ENCODE measurements at places on chromosomes 12 and 14. TPM values are rescaled to one million over a fixed set of nuclear protein-coding genes. Genes with fewer than 3 reads are reported as not detected.

DNA sequence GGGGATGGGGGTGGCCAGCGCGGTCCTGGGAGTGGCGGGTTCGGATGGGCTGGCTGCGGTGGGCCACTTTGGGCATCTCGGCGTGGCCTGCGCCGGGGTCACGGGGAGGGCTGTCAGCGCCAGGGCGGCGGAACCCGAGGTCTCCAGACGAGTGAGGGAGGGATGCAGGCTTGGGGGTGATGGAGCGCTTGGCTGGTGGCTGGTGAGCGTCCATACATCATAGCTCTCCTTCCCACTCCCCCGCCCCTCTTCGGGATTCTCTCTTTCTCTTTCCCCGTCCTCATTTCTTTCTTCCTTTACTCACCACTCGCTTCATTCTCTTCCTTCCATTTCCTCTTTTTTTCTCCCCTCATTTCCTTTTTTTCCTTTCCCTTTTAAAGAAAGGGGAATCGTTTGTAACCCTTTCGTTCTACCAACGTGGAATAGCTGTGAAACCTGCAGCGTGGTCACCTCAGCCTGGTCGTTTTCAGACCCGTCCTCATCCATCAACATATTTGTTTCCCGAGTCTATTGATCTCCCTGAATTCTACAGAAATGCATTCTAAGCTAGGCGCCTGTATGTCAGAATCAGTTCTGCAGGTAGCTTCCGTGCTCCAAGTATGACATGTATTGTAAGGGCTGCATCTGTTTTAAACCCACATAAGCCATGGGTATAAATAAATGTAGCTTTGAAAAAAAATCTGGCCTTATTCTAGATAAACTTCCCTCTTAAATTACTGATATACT, 260.3 kb upstream of the E2F7 start:
- no peaks in the 10 kb centered on the region for H3K4me1 ChIP-seq
- H3K27ac ChIP-seq: no peak overlapping the region
- DNase-seq: peak; percentile 76
- no peaks in the 10 kb centered on the region for H3K36me3 ChIP-seq

DNA sequence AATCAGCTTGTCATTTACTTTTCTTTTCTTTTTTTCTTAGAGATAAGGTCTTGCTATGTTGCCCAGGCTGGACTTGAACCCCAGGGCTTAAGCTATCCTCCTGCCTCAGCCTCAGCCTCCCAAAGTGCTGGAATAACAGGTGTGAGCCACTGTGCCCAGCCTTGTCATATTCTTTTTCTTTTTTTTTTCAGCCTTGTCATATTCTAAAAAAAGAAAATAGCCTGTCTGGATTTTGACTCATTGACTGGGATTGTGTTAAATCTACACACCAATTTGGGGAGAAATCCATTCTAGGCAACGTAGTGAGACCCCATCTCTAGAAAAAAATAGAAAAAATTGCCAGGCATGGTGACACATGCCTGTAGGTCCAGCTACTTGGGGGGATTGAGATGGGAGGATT, 24.1 kb downstream of the ATP5MC2 start:
- no peak for DNase-seq
- peak overlapping the region; percentile 56 for H3K27ac ChIP-seq
- no peaks in the 10 kb centered on the region for H3K27me3 ChIP-seq
- H3K4me3 ChIP-seq: no peak overlapping the region

- H3K27me3 ChIP-seq: no peaks in the 10 kb centered on the region
- H3K4me3 ChIP-seq: no peak overlapping the region
- no peaks in the 10 kb centered on the region for H3K36me3 ChIP-seq
- no peak for DNase-seq
Measured at GRCh38 chr12:91984556-91984955, 161.1 kb downstream of the BTG1 start.

DNA sequence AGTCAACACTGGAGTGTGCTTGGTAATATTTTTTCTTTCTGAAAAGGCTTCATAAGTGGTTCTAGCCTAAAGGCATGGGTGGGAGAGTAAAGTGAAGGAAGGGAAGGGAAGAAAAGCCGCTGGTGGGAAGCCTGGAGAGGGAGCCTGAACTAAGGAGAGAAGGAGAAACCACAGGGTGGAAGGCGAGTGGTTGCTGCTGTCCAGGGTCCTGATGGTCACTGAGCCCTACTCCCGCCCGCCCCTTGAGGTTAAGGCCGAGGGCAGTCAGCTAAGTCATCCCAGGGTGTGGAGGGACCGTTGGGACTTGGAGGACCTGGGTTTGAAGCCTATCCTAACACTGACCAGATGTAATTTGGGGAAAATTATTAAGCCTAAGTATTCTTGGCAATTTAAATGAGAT, 189.1 kb downstream of the PIWIL1 start:
- no peaks in the 10 kb centered on the region for H3K4me1 ChIP-seq
- no peaks in the 10 kb centered on the region for H3K36me3 ChIP-seq
- no peak overlapping the region for H3K4me3 ChIP-seq
- H3K27ac ChIP-seq: no peak overlapping the region
- H3K27me3 ChIP-seq: no peaks in the 10 kb centered on the region

The OR6C1 gene
- not detected for polyA plus RNA-seq

The PRB3 gene
- polyA plus RNA-seq: not detected

DNA sequence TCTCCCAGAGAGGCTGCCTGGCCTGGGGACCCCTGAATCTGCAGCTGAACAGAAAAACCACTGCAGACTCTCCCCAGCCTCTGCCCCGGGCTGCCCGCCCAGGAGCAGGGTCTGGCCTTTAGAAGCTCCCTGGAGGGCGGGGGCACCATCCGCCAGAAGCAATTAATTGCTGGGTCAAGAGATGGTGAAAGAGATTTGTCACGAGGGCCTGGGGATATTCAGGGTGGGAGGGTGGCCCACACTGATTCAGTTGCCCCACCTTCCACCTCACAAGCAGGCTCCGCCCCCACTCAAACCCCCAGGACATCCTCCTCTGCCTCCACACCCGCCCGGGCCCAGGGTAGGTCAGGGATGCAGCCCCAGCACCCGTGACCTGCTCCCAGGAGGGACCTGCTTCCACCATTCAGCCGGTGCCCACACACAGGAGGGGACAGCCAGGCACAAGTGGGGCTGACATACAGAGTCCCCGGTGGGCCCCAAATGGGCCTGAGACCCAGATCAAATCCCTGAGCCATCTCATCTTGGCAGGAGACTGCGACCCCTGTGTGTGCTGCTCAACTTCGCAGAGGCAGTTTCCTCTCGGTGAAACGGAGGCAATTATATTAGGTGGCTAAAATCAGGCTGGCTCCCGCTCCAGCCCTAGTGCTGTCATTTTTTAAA, 23.0 kb downstream of the NCOR2 start:
- no peak overlapping the region for H3K4me3 ChIP-seq
- no peaks in the 10 kb centered on the region for H3K27me3 ChIP-seq
- H3K36me3 ChIP-seq: no peaks in the 10 kb centered on the region
- H3K27ac ChIP-seq: no peak overlapping the region
- no peaks in the 10 kb centered on the region for H3K4me1 ChIP-seq

The AKAP5 gene
- 1.4 TPM for polyA plus RNA-seq

- no peaks in the 10 kb centered on the region for H3K4me1 ChIP-seq
- no peak for DNase-seq
- H3K36me3 ChIP-seq: no peaks in the 10 kb centered on the region
- peaks cover 2% of the 10 kb centered on the region for H3K27me3 ChIP-seq
- H3K27ac ChIP-seq: no peak overlapping the region
- no peak overlapping the region for H3K4me3 ChIP-seq
Measured at GRCh38 chr12:3996322-3996721, 123.1 kb upstream of the PARP11 start.

- no peaks in the 10 kb centered on the region for H3K36me3 ChIP-seq
- DNase-seq: no peak
- H3K27ac ChIP-seq: no peak overlapping the region
- no peaks in the 10 kb centered on the region for H3K4me1 ChIP-seq
Measured at GRCh38 chr14:97655169-97655948, 858.2 kb downstream of the VRK1 start.

DNA sequence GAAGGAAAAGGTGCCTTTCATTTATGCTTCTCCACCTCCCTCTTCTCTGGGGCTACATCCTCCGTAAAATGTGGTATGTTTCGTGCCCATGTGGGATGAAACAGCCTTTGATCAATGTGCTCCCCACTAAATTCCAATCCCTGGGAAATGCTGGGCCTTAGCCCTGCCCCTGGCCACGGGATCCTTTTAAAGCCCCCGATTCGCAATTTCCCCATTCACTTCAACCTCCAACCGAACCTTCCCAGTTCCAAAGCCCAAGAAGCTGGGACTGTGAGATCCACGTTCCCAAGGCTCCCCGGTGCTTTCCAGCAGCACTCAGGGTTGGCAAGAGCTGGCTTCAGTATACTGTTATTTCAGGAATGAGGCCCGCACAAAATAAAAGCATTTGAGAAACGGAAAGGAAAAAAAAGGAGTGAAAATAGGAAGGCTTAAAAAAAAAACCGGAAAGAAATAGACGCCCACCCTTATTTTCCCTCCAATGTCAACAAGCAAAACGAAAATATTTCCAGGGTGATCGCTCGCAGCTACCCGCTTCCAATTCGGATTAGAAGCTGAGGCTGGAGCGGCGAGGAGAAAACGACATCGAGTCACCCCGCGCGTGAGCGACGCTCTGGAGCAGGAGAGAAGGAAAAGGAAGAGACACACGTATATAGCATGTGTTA, 1.3 kb upstream of the FOXG1 start:
- peaks cover 3% of the 10 kb centered on the region for H3K27me3 ChIP-seq
- peak overlapping the region; percentile 35 for H3K4me3 ChIP-seq
- no peak for DNase-seq
- no peaks in the 10 kb centered on the region for H3K4me1 ChIP-seq
- H3K36me3 ChIP-seq: no peaks in the 10 kb centered on the region

GRCh38 chr12:51869931-51870330, 18.0 kb upstream of the ANKRD33 start:
- no peaks in the 10 kb centered on the region for H3K4me1 ChIP-seq
- no peak overlapping the region for H3K27ac ChIP-seq
- DNase-seq: peak; percentile 43
- no peaks in the 10 kb centered on the region for H3K27me3 ChIP-seq
- H3K4me3 ChIP-seq: no peak overlapping the region
- H3K36me3 ChIP-seq: no peaks in the 10 kb centered on the region

GRCh38 chr14:102394717-102395375, 32.1 kb downstream of the TECPR2 start:
- no peaks in the 10 kb centered on the region for H3K27me3 ChIP-seq
- no peak overlapping the region for H3K27ac ChIP-seq
- no peak for DNase-seq
- H3K4me3 ChIP-seq: no peak overlapping the region
- no peaks in the 10 kb centered on the region for H3K4me1 ChIP-seq

DNA sequence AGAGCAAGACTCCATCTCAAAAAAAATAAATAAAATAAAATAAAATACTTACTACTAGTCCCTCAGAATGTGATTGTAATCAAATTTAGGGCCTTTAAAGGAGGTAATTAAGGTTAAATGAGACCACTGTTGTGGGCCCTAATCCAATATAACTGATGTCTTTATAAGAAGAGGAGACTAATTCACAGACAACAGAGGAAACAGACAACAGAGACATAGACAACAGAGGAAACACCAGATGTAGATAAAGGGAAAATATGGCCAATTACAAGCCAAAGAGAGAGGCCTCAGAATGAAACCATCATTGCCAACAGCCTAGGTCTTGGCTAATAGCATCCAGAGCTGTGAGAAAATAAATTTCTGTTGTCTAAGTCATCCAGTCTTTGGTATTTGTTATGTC, 669.0 kb upstream of the FOXG1 start:
- no peak for DNase-seq
- no peak overlapping the region for H3K27ac ChIP-seq
- no peaks in the 10 kb centered on the region for H3K4me1 ChIP-seq
- no peak overlapping the region for H3K4me3 ChIP-seq
- no peaks in the 10 kb centered on the region for H3K27me3 ChIP-seq
- H3K36me3 ChIP-seq: no peaks in the 10 kb centered on the region

DNA sequence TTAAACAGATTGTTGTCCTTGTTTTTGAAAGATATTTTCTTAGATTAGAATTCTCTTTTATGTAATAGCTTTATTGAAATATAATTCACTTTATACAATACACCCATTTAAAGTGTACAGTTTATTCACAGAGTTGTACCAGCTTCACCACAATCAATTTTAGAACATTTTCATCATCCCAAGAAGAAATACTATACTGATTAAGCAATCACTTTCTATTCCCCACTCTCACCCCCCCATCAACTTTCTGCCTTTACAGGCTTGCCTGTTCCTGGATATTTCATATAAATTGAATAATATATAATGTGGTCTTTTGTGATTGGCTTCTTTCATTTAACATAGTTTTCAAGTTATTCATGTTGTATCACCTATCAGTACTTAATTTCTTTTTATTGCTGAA, 44.4 kb downstream of the ARHGAP5 start:
- H3K4me1 ChIP-seq: peaks cover 4% of the 10 kb centered on the region
- no peak overlapping the region for H3K4me3 ChIP-seq
- no peaks in the 10 kb centered on the region for H3K27me3 ChIP-seq
- H3K27ac ChIP-seq: no peak overlapping the region
- no peak for DNase-seq
- no peaks in the 10 kb centered on the region for H3K36me3 ChIP-seq

DNA sequence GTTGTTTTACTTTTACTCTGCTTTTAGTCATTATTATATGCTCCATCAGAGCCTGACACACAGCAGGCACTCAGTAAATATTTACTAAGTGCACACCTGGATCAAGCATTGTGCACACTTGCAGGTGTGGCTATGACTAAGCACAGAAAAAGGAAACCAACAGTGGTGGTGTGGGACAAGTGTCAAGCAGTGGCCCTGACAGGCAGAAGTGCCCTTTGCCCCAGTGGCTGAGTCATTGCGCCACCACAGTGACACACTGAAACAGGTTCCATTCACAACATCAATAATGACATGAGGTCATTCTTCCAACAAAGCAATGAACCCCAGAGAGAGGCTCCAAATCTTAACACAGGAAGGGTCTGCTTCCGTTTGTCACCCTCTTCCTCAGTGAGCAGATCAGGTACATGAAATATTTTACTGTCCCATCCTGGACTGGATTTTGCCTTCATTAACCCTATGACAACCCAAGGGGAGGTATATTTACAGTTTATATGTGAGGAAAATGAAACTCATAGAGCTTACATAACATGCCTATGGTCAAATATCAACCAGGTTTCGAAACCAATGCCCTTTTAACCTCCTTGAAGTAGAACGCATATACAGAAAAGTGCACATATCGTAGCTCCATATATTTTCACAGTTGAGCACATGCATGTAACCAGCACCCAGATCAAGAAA, 82.6 kb upstream of the GTF2A1 start:
- H3K4me1 ChIP-seq: no peaks in the 10 kb centered on the region
- H3K27me3 ChIP-seq: no peaks in the 10 kb centered on the region
- no peak overlapping the region for H3K4me3 ChIP-seq
- no peaks in the 10 kb centered on the region for H3K36me3 ChIP-seq
- H3K27ac ChIP-seq: no peak overlapping the region

The NOVA1 gene
- polyA plus RNA-seq: 15.0 TPM

GRCh38 chr14:101721951-101722661, 39.4 kb upstream of the PPP2R5C start:
- no peaks in the 10 kb centered on the region for H3K27me3 ChIP-seq
- no peaks in the 10 kb centered on the region for H3K36me3 ChIP-seq
- no peak overlapping the region for H3K27ac ChIP-seq
- DNase-seq: no peak
- no peaks in the 10 kb centered on the region for H3K4me1 ChIP-seq
